Suprapubic skin (tissue), 4 donors: ENCODE measurements at places on chromosomes 12 and 14.
A peak's percentile ranks its signal among the peaks of the same experiment; 100 is the strongest.

DNA sequence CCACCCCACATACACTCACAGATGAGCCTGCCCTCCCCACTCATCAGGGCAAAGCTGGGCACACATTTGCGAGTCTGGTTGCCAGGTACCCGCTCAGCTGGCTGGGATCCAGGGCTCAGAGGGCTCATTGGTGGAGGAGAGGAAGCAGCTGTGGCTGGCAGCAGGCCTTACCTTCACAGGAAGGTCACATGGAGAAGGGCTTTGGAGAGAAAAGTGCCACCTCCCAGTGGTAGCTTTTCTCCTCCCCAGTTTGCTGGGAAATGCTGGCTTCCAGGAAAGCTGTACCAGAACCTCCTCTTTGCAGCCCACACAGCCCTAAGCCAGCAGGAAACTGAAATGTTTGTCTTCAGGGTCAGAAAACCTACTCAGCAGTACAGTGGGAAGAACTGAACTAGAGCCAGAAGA, 55.6 kb downstream of the LGMN start:
- peaks cover 13% of the 10 kb centered on the region for H3K4me1 ChIP-seq
- H3K4me3 ChIP-seq: no peak overlapping the region
- DNase-seq: no peak
- H3K36me3 ChIP-seq: peaks cover 4% of the 10 kb centered on the region

- no peak overlapping the region for H3K4me3 ChIP-seq
- H3K27me3 ChIP-seq: no peaks in the 10 kb centered on the region
- DNase-seq: no peak
- H3K36me3 ChIP-seq: no peaks in the 10 kb centered on the region
- peaks cover 31% of the 10 kb centered on the region for H3K4me1 ChIP-seq
Observed at GRCh38 chr14:68177728-68178127, 358.1 kb downstream of the RAD51B start.

- no peak overlapping the region for H3K4me3 ChIP-seq
- H3K4me1 ChIP-seq: peaks cover 13% of the 10 kb centered on the region
- no peaks in the 10 kb centered on the region for H3K27me3 ChIP-seq
- H3K36me3 ChIP-seq: no peaks in the 10 kb centered on the region
- H3K27ac ChIP-seq: no peak overlapping the region
Observed at GRCh38 chr12:10726945-10727344, 3.8 kb upstream of the YBX3 start.

DNA sequence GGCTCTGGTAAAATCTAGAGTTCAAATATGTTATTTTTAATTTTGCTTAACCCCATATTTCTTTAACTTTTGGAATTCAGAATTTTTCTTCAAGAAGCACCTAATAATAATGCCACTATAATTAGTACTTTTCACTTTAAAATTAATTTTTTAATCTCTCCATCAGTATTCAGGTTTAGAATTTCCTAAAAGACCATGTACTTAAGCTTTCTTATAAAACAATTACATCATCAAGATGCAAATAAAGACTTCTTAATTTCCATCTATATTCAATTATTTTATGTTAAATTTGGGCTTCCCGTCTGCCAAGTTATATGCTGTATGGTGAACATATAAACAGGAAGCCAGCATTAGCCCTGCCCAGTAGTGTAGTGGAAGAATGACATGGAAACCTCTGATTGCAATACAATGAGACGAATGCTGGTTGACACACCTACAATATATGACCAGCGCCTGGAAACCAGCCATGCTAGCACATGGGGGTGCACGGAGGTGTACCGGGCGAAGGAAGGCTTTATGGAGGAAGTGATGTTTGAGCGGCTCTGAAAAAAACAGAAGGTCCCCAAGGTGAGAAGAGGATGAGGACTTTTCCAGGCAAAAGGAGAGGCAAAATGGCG, 82.2 kb downstream of the LLPH start:
- H3K4me1 ChIP-seq: no peaks in the 10 kb centered on the region
- H3K36me3 ChIP-seq: no peaks in the 10 kb centered on the region
- no peaks in the 10 kb centered on the region for H3K27me3 ChIP-seq
- no peak overlapping the region for H3K27ac ChIP-seq
- DNase-seq: no peak

GRCh38 chr12:1131811-1132224, 140.8 kb downstream of the ERC1 start:
- no peak overlapping the region for H3K27ac ChIP-seq
- no peaks in the 10 kb centered on the region for H3K36me3 ChIP-seq
- H3K4me3 ChIP-seq: no peak overlapping the region
- no peak for DNase-seq
- H3K27me3 ChIP-seq: no peaks in the 10 kb centered on the region

DNA sequence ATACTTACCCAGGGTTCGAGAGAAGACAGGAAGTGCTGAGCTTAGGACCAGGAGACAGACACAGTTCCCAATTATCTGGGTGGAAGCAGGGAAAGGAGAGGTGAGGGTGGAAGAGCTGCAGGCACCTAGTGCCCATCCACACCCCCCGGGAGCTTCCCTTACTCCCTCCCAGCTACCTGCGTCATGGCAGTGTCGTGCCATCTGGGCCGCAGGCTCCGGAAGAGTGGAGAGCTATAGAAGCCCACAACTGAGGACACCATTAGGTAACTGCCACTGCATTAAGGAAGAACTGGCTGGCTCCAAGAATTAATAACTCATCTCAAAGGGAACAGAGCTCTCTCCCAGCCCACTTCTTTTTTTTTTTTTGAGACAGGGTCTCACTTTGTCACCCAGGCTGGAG, 5.8 kb upstream of the DHH start:
- H3K4me1 ChIP-seq: peaks cover 11% of the 10 kb centered on the region
- no peak for DNase-seq

- H3K27me3 ChIP-seq: peaks cover 51% of the 10 kb centered on the region
- peak overlapping the region; percentile 57 for H3K4me3 ChIP-seq
- no peak overlapping the region for H3K27ac ChIP-seq
- DNase-seq: no peak
Observed at GRCh38 chr14:32934881-32935633, 3.6 kb upstream of the NPAS3 start.

DNA sequence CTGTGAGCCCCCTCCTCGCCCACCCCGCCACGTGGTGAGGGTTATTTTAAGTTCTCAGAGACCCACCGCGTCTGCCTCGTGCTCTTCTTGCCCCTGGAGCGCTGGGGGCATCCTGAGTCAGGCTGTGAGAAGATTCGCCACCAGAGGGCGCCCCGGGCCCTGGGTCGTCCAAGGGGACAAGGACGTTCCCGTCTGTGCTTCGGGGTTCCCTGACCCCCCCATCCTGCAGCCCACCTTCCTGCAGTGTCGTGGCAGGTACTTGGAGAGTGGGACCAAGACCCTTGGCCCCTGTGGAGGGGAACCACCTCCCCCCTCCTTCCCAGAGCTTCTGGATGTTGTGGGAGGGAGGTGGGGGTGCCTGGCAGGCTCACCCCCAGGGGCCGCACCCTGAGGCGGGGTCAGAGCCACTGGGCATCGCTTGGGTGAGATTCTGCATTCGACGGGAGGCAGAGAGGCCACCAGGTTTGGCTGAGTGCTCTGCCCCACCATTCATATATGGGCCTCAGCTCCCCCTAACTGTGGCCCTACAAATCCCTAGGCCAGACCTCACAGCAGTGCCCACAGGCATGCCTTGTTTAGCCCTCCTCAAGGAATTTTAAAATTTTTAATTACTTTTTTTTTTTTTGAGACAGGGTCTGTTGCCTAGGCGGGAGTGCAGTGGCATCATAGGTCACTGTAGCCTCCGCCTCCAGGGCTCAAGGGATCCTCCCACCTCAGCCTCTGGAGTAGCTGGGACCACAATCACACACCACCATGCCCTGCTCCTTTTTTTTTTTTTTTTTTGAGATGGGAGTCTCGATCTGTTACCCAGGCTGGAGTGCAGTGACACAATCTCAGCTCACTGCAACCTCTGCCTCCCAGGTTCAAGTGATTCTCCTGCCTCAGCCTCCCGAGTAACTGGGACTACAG, 17.0 kb downstream of the RHOF start:
- no peak overlapping the region for H3K27ac ChIP-seq
- H3K4me3 ChIP-seq: no peak overlapping the region
- peaks cover 9% of the 10 kb centered on the region for H3K36me3 ChIP-seq
- H3K27me3 ChIP-seq: no peaks in the 10 kb centered on the region
- H3K4me1 ChIP-seq: peaks cover 14% of the 10 kb centered on the region

GRCh38 chr12:90290980-90291975, 582.6 kb upstream of the ATP2B1 start:
- no peak overlapping the region for H3K27ac ChIP-seq
- no peaks in the 10 kb centered on the region for H3K36me3 ChIP-seq
- peaks cover 12% of the 10 kb centered on the region for H3K4me1 ChIP-seq

- H3K27ac ChIP-seq: no peak overlapping the region
- no peaks in the 10 kb centered on the region for H3K27me3 ChIP-seq
- no peak overlapping the region for H3K4me3 ChIP-seq
- no peaks in the 10 kb centered on the region for H3K4me1 ChIP-seq
- H3K36me3 ChIP-seq: no peaks in the 10 kb centered on the region
Observed at GRCh38 chr14:29709490-29709889, 218.2 kb downstream of the PRKD1 start.

DNA sequence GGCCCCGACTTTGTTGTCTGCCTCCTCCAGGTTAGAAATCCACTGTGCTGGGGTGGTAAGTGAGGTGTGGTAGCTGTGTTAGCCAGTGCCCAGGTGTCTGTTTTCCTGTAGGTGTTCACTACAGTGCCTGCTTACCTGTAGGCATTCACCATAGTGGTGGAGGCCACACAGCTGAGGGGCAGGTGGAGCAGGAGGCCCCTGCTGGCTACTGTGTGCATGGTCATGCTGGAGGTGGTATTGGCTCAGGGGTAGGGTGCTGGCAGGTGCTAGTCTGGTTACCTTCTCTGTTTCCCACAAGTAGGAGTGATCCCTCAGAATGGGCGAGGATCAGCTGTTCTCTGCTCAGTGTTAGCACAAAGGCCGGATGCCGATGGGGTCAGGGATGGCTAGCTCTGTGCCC, 217.3 kb downstream of the SYT10 start:
- H3K36me3 ChIP-seq: no peaks in the 10 kb centered on the region
- no peaks in the 10 kb centered on the region for H3K27me3 ChIP-seq
- no peak for DNase-seq
- H3K4me3 ChIP-seq: no peak overlapping the region
- no peak overlapping the region for H3K27ac ChIP-seq

DNA sequence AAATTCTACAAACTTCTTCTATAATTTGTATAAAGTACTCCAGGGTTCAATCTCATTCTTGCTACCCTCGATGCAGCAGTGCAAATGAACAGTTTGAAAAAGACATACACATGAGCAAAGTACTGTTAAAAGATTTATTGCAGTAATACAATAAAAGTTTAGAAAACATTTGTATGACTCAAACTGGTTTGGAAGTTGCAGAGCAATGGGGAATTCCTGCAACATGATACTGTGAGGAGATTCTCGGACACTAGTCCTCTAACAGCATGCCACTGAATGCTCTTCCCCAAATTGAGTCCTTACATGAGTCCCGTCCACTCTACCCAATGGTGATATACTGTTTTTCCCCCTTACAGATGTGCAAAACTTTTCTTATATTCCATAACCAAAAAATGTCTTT, 45.4 kb downstream of the ATG14 start:
- H3K4me3 ChIP-seq: no peak overlapping the region
- H3K27me3 ChIP-seq: no peaks in the 10 kb centered on the region
- no peak overlapping the region for H3K27ac ChIP-seq
- no peak for DNase-seq
- peaks cover 46% of the 10 kb centered on the region for H3K36me3 ChIP-seq

DNA sequence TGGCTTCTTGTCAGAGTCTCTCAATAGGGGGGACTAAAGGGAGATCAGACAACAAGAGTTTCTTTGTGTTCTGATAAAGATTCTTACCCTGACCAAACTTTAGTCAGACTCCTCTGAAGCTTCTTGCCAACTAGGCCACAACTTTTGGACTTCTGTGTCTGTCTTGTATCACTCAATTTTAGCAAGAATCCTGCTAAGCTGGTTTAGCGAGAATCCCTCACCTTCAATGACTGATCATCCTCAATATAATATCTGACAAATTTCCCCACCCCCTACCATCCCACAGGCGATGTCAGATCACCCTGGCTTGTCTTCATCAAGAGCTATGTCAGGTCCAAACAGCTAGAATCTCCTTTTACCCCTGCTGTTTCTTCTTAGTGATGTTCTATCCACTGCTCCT, 215.2 kb downstream of the RASSF9 start:
- no peak for DNase-seq
- H3K4me1 ChIP-seq: peaks cover 2% of the 10 kb centered on the region
- no peaks in the 10 kb centered on the region for H3K36me3 ChIP-seq
- no peaks in the 10 kb centered on the region for H3K27me3 ChIP-seq
- no peak overlapping the region for H3K27ac ChIP-seq
- H3K4me3 ChIP-seq: no peak overlapping the region

DNA sequence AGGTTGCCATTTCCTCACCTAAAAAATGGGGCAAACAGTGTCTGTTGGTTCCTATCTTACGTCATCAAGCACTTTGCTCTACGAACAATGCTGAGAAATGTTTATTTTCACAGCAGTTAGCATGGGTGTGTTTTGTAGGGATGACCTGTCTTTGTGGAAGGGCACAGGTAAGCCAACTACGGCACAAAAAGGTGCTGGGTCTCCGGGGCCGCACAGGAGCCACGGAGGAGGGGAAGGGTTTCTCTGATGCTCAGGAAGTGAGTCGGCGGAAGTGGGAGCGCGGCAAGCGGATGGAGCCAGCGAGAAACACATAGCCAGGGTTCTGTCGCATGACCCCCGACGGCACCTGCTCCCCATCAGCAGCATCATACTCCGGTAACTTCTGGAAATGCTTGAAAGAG, 65.6 kb upstream of the TCL1B start:
- no peak overlapping the region for H3K4me3 ChIP-seq
- H3K27ac ChIP-seq: no peak overlapping the region
- DNase-seq: no peak
- no peaks in the 10 kb centered on the region for H3K4me1 ChIP-seq

DNA sequence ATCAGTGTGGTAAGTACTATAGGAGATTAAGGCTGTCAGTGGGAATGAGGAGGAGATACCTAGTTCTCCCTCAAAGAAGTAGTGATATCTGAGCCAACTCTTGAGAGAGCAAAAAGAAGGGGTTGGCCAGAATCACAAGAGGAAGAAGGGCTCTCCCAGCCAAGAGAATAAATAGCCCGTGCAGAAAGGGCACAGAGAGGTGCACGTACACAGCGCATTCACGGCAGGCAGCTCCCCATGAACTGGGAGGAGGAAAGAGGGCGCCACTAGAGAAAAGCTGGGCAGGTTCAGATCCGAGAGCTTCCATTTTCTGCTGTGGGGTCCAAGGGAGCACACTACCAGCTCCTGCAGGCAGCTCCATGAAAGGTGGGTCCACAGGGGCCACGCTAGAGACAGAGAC, 59.9 kb downstream of the PPP2R5E start:
- peaks cover 18% of the 10 kb centered on the region for H3K4me1 ChIP-seq
- no peaks in the 10 kb centered on the region for H3K27me3 ChIP-seq
- no peak overlapping the region for H3K27ac ChIP-seq

GRCh38 chr14:79543967-79544697, 667.2 kb downstream of the DIO2 start:
- H3K4me3 ChIP-seq: no peak overlapping the region
- H3K27me3 ChIP-seq: no peaks in the 10 kb centered on the region
- no peak overlapping the region for H3K27ac ChIP-seq
- no peaks in the 10 kb centered on the region for H3K4me1 ChIP-seq
- DNase-seq: no peak

- H3K27me3 ChIP-seq: no peaks in the 10 kb centered on the region
- no peak overlapping the region for H3K4me3 ChIP-seq
- DNase-seq: no peak
- H3K36me3 ChIP-seq: no peaks in the 10 kb centered on the region
Observed at GRCh38 chr14:26845151-26845818, 247.5 kb upstream of the NOVA1 start.
